Prostate gland (tissue), 2 donors: ENCODE measurements at places on chromosomes 2 and 18. TPM values are rescaled to one million over a fixed set of nuclear protein-coding genes. Genes with fewer than 3 reads are reported as not detected.

- no peaks in the 10 kb centered on the region for H3K36me3 ChIP-seq
- no peak overlapping the region for H3K27ac ChIP-seq
- H3K4me1 ChIP-seq: no peaks in the 10 kb centered on the region
- no peak overlapping the region for H3K4me3 ChIP-seq
- no peaks in the 10 kb centered on the region for H3K27me3 ChIP-seq
Measured at GRCh38 chr2:148978706-148979105, 59.8 kb upstream of the LYPD6B start.

- H3K27me3 ChIP-seq: no peaks in the 10 kb centered on the region
- H3K27ac ChIP-seq: no peak overlapping the region
- no peak overlapping the region for H3K4me3 ChIP-seq
- no peaks in the 10 kb centered on the region for H3K36me3 ChIP-seq
- DNase-seq: no peak
- H3K4me1 ChIP-seq: no peaks in the 10 kb centered on the region
Measured at GRCh38 chr2:117557626-117558025, 256.9 kb upstream of the DDX18 start.

MAP3K19 gene
- not detected for total RNA-seq

- no peak overlapping the region for H3K4me3 ChIP-seq
- H3K27me3 ChIP-seq: no peaks in the 10 kb centered on the region
- DNase-seq: no peak
- no peak overlapping the region for H3K27ac ChIP-seq
- no peaks in the 10 kb centered on the region for H3K36me3 ChIP-seq
Measured at GRCh38 chr2:72138011-72138881, 9.4 kb downstream of the CYP26B1 start.

CYRIA gene
- total RNA-seq: 6.5 TPM
